ENCODE measurements at places on chromosomes 11 and 22.

DNA sequence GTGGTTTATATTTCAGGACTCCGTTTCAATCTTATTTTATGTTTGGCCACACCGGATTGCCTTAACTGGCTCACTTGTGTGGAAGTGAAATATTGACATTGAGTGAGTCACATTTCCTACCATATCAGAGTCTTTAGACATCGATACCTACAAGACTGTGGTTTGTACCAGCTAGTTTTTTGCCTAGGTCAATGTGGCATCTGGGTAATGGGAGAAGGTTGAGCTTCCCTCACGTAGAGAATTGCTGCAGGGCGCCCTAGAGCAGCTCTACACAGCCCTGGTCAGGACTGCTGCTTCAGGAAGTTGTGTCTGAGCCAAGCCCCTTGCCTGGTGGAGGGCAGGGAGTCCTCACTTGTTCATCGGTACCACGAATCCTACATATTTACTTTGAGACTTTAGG lies 1.6 kb downstream of the GRAMD1B start:
- DNase-seq, result no peak

DNA sequence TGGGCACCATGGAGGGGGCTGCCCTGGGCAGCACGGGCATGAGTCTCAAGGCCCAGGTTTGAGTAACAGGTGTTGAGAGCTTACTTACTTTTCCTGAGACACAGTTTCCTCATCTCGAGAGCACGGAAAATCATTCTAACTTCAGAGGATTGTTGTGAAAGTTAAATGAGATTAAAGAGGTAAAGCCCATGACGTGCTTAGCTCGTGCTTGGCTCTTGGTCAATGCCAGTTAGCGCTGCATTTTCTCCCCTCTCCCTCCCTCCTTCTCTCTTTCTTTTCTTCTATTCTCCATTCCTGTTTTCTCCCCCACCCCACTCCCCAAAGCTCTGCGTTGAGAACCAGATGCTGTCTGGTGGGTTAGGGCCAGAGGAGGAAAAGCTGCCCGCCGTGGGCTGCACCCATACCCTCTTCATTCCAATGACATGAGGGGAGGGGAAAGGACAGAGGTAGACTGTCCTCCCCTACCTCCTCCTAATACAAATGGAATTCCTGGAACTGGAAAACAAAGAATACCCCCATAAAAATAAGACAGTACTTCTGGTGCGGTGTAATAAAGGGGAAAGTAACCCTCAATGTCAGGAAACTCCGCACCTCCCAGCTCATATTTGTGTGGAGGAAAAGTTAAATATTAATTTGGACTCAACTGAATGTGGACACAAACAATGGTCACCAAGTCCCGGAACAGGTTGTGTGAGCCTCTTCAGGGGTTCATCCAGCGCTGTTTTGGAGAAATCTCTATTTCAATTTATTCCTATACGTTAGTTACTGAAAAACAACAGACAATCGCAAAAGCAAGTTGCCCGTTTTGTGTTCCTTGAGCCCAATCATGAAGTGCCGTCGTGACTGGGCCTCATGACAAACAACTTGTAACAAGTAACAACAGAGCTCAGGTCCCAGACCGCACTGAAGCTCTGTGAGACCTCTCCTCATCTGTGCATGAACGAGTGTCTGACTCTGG lies 54.8 kb upstream of the B3GAT1 start:
- no peak for DNase-seq

DNA sequence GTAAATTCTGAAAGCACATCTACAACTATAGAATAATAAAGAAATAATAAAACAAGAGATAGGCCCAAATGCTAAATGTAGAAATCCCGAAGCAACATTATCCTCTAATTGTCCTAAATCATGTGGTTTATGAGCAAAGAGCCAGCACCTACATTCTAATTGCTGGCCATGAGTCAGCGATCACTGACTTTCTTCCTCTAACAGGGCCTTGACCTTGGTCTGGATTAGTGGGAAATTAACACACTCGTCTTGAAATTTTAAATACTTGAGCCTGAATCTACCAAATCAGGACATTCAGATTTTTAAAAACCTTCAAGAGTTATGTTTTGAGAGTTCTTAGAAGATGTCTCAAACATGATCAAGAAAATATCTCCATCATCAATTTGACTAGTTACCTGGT lies 727.6 kb downstream of the METTL15 start:
- DNase-seq, result no peak

- DNase-seq, result no peak
Measured at GRCh38 chr11:69894648-69895047, 75.4 kb upstream of the FGF3 start.

Measured in Karpas-422 (cell line).